ENCODE measurements at places on chromosomes 6 and 20.
A peak's percentile ranks its signal among the peaks of the same experiment; 100 is the strongest.

DNA sequence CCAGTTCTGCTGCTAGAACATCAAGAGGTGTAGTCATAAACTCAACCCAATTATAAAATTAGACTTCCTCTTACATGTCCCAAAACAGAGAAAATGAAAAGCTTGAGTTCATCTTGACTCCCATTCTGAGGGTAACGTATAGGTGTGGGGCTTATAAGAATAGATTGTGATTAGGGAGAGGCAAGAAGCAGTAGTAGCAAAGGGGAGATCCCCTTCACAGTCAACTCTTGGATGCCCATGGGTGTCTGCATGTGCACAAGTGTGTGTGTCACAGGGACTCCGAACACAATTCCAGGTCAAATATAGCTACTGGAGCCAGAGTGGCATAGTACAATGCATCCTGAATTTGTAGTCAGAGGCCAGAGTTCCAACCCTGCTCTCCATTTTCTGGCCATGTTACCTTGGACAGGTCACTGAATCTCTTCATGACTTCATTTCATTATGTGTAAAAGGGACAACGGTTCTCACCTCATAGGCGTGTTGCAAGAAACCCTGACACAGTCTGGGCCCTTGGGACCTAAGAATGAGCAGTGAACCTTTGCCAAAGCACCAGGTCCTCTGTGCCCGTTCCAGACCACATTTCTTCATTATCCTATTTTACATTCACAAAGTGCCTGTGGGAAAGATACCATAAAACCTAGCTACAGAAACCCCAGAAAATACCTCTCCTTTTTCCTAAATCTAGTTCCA is 11.8 kb downstream of the GSTA4 start:
- peaks cover 12% of the 10 kb centered on the region for H3K36me3 ChIP-seq
- H3K4me3 ChIP-seq = no peak overlapping the region
- peak overlapping the region; percentile 62 for H3K27ac ChIP-seq
- peaks cover 23% of the 10 kb centered on the region for H3K27me3 ChIP-seq
- DNase-seq = no peak

GRCh38 chr6:157853902-157854502 is 31.0 kb downstream of the SNX9 start:
- H3K36me3 ChIP-seq = peaks cover 21% of the 10 kb centered on the region
- H3K4me1 ChIP-seq = peaks cover 24% of the 10 kb centered on the region
- no peak overlapping the region for H3K4me3 ChIP-seq

GRCh38 chr20:52439375-52439774 is 247.8 kb upstream of the ZFP64 start:
- peaks cover 4% of the 10 kb centered on the region for H3K27me3 ChIP-seq
- no peaks in the 10 kb centered on the region for H3K4me1 ChIP-seq
- DNase-seq = no peak

DNA sequence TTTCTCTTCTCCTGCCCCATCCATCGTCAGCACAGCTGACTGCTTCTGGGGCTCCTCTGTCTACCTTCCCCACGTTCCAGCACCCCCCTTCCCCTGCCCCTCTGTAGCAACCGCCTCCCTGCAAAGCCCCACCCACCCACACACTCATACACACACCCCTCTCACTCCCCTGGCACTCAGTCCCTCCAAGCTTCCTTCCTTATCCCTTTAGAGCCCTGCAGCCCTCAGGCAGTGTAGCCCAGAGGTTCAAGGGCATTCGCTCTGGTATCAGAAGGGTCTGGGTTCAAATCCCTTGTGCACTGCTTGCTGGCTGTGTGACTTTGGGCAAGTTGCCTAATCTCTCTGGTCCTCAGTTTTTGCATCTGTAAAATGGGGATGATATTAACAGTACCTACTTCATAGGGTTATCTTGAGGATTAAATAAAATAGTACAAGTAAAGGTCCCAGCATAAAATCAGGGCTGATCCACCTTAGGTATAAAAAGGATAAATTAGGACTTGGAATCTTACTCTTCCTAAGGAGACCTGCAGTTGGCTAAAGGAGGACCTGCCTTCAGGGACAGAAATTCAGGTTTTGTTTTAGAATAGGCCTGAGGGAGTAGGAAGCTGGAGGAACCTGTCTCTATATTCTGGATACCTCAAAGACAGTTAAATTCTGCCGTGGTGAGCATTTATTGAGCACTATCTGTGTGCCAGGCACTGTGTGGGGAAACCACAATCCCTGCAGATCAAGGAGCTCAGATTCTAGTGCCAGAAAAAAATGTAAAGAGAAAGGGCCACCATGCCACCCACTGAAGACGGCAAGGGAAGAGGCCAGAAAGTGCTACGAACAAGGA is 94.1 kb downstream of the SNX5 start:
- H3K27me3 ChIP-seq = peaks cover 7% of the 10 kb centered on the region
- H3K36me3 ChIP-seq = no peaks in the 10 kb centered on the region
- H3K27ac ChIP-seq = no peak overlapping the region

DNA sequence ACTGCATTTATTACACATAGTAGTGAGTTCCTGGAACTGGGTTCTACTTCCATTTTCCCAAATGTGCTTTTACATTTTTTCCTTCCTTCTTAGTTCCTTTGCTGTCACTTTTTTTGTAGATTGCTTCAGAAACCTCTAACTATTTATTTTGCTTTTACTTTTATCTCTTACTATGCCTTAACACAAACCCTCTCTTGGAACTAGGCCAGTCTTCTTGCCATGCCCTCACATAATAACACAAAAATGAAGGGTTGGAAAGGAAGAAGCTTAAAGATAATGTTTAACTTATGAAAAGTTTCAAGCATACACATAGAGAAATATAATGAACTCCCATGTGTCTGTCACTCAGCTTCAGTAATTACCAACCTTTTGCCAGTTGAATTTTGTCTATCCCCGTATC is 27.1 kb downstream of the TOP1 start:
- DNase-seq = no peak
- H3K27me3 ChIP-seq = no peaks in the 10 kb centered on the region
- H3K4me1 ChIP-seq = peaks cover 60% of the 10 kb centered on the region
- H3K4me3 ChIP-seq = no peak overlapping the region
- peaks cover 34% of the 10 kb centered on the region for H3K36me3 ChIP-seq

DNA sequence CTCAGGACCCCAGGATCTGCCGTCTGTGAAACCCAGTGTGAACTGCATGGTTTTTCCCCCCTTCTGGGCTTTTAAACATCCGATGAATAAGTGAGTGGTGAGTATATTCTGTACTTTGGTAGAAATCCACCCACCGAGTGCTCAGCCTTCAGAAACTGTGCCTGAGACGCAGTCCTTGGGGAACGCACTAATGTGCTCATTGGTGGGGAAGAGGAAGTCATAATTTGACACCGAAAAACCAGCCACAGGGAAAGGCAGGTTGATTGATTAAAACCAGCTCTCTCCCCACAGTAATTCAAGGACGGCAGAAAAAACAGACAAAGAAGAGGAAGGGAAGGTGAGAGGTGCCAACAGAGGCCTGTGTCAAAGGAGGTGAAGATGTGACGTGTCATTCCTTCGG is 21.7 kb downstream of the EDN3 start:
- H3K4me3 ChIP-seq = no peak overlapping the region
- H3K27ac ChIP-seq = no peak overlapping the region
- H3K4me1 ChIP-seq = no peaks in the 10 kb centered on the region
- no peaks in the 10 kb centered on the region for H3K36me3 ChIP-seq

GRCh38 chr20:12372557-12372956 is 454.9 kb downstream of the BTBD3 start:
- no peaks in the 10 kb centered on the region for H3K27me3 ChIP-seq
- no peak overlapping the region for H3K4me3 ChIP-seq
- H3K36me3 ChIP-seq = no peaks in the 10 kb centered on the region
- DNase-seq = no peak
- H3K27ac ChIP-seq = no peak overlapping the region
- H3K4me1 ChIP-seq = no peaks in the 10 kb centered on the region

DNA sequence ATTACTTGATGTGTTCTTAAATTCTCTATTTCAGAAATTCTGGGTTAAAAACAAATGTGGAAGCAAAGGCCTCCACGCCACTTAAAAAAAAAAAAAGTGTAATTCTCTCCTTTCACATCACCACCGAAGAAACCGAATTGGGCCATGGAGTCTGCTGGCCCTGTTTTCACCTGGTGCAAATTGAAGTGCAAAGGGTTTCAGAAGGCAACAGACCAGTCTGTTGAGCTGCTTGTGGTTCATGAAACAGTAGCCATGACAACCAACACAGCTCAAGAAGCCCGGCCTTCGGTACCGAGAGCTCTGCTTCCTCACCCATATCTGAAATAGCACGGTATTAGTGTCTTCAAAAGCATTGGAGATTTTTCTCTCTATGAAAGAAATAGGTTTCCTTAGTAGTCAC is 63.1 kb downstream of the GMPR start:
- H3K36me3 ChIP-seq = peaks cover 4% of the 10 kb centered on the region
- no peak overlapping the region for H3K4me3 ChIP-seq
- no peaks in the 10 kb centered on the region for H3K4me1 ChIP-seq
- H3K27me3 ChIP-seq = no peaks in the 10 kb centered on the region
- no peak overlapping the region for H3K27ac ChIP-seq

DNA sequence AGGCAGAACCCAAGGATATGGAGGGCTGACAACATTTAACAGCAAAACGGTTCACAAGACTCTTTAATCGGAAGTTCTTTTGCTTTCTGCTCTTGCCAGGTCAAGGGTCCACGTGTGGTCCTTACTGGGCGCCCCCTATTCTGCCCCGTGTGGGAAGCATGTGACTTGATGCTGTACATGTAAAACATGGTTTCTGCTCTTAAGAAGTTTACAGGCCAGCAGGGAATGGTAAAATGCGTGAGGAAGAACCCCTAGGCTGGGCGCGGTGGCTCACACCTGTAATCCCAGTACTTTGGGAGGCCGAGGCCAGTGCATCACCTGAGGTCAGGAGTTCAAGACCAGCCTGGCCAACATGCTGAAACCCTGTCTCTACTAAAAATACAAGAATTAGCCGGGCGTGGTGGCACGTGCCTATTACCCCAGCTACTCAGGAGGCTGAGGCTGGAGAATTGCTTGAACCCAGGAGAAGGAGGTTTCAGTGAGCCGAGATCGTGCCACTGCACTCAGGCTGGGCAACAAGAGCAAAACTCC is 19.3 kb downstream of the ZNF217 start:
- no peak for DNase-seq
- H3K36me3 ChIP-seq = peaks cover 88% of the 10 kb centered on the region
- H3K27me3 ChIP-seq = no peaks in the 10 kb centered on the region
- peaks cover 74% of the 10 kb centered on the region for H3K4me1 ChIP-seq
